HCT116 (cell line): ENCODE measurements at places on chromosomes 12 and 14. TPM values are rescaled to one million over a fixed set of nuclear protein-coding genes. Genes with fewer than 3 reads are reported as not detected.

GRCh38 chr14:68403191-68404145 lies 389.4 kb downstream of the ZFP36L1 start:
- peaks cover 19% of the 10 kb centered on the region; the same call in 1 of the 2 replicates for H3K4me1 ChIP-seq
- DNase-seq: no peak
- no peak overlapping the region for H3K4me3 ChIP-seq
- no peaks in the 10 kb centered on the region for H3K36me3 ChIP-seq
- peak overlapping the region; percentile 19; the same call in 1 of the 2 replicates for H3K27ac ChIP-seq

DNA sequence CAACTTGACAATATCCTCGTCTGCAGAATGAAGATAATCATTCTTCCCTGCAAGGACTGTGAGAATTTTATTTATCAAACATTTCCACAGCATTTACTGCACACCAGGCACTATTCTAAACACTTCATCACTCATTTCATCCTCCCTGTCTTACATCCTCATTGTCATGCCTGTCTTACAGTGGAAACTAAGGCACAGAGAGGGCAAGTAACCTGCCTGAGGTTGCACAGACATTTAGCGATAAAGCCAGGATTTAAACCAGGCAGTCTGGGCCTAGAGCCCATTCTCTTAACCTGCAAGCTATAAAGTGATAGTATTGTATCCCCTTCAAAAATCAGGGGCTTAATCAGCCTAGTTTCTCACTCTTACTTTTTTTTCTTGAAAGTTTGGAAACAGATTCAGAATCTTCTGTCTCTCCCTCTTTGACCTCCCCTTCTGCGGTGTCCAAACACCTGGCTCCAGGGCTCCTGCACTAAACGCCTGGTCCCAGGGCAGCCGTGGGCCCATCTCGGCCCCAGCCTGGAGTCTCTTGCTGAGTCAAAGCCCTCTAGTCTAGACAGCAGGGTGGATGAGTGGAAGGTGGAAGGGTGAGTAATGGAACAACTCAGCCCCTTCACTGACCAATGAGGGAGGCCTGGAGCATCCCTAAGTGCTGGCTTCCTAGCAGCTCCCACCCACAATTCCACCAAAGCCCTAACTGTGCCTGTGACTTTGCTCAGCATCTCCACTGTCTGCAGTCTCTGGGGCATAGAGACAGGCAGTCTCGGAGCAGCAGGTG lies 12.5 kb downstream of the ISM2 start:
- no peak for DNase-seq
- H3K36me3 ChIP-seq: no peaks in the 10 kb centered on the region
- H3K4me1 ChIP-seq: no peaks in the 10 kb centered on the region
- no peak overlapping the region for H3K27ac ChIP-seq
- no peaks in the 10 kb centered on the region for H3K27me3 ChIP-seq

DNA sequence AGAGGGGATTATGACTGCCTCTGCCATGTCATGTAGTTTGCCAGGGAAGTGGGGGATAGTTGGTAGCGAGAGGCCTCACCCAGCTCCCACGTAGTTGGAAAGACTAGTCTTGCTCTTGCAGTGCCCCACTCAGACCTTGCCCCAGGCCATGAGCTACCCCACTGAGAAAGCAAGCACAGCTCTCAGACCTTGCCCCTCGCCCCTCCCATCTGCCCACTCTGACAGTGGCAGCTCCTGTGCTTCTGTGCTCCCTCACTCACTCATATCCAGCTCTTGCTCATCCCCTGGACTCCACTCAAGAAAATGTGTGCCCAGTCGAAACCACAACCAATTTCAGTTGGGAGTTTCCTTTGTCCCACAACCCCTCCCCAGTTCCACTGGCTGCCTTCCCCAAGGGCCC lies 55.5 kb upstream of the BDKRB2 start:
- no peaks in the 10 kb centered on the region for H3K4me1 ChIP-seq
- H3K27me3 ChIP-seq: no peaks in the 10 kb centered on the region
- H3K27ac ChIP-seq: no peak overlapping the region
- H3K4me3 ChIP-seq: no peak overlapping the region

- no peak overlapping the region for H3K4me3 ChIP-seq
- H3K27me3 ChIP-seq: no peaks in the 10 kb centered on the region
- no peaks in the 10 kb centered on the region for H3K36me3 ChIP-seq
- peak; percentile 48 for DNase-seq
Measured at GRCh38 chr14:66624336-66624937, 116.5 kb downstream of the GPHN start.

Gene RNASE3
- total RNA-seq: not detected

- H3K27ac ChIP-seq: no peak overlapping the region
- DNase-seq: no peak
- H3K4me3 ChIP-seq: no peak overlapping the region
- peaks cover 9% of the 10 kb centered on the region for H3K4me1 ChIP-seq
- H3K27me3 ChIP-seq: no peaks in the 10 kb centered on the region
Measured at GRCh38 chr12:104751594-104751993, 206.5 kb downstream of the SLC41A2 start.

- peaks cover 97% of the 10 kb centered on the region for H3K4me1 ChIP-seq
- H3K27me3 ChIP-seq: no peaks in the 10 kb centered on the region
- H3K36me3 ChIP-seq: no peaks in the 10 kb centered on the region
- peak overlapping the region; percentile 97 for H3K27ac ChIP-seq
- peak overlapping the region; percentile 40 for H3K4me3 ChIP-seq
Measured at GRCh38 chr14:61563162-61563511, 132.2 kb upstream of the HIF1A start.
